HFFc6 (cell line): ENCODE measurements at places on chromosomes 2 and 18.

DNA sequence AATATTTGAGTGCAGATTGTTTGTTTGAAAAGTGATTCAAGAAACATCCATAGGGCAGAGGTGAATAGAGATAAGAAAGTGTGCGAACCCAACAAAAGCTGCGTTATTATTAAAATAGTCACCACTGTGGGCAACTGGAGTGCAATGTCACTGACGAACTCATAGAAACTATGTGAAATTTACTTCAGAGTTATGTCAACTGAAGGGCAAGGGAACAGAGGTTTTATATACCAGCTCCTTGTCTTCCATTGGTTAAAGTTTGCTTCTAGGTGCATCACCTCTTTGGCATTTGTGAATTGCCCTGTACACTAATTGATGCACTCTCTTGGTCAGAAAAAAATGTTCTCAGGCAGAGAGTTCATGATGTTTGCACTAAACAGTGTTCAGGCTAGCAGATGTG is 110.5 kb upstream of the NYAP2 start:
- peak; percentile 10 for DNase-seq

DNA sequence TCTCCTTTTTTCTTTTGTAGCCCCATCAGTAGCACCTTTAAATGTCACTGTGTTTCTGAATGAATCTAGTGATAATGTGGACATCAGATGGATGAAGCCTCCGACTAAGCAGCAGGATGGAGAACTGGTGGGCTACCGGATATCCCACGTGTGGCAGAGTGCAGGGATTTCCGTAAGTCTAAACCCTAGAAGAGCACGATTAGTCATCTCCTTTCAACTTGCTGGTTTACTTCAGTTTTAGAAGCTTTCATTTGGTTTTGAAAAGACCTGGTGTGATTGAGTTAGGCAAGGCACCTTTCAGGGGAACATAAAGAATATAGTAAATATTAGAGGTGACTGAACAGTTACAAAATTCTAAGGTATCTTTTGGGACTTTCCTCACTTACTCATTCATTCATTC is 72.2 kb upstream of the TMEM87B start:
- DNase-seq = no peak

- DNase-seq = no peak
These were observed 23.1 kb upstream of the ATG16L1 start for GRCh38 chr2:233228376-233228775.

GRCh38 chr2:213187386-213187785 is 36.0 kb upstream of the IKZF2 start:
- no peak for DNase-seq

DNA sequence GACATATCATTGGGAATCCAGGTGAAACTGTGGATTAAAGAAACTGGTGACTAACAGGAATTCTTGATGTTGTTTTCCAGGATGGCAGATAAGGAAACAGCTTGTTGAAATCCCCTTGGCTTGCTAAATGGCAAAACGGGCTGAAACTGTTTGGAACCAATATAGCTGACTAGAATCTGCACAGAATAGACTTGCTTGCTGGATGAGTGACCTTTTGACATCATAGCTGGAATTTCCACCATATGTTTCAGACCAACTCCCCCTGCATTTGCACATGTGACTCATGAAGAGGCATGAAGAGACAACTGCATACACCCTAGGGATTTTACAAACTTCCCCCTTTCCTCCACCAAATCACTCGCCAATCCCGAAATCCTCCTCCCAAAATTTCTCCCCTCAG is 87.7 kb upstream of the LYPD1 start:
- DNase-seq = no peak
